ENCODE measurements at places on chromosomes 12 and 14. TPM values are rescaled to one million over a fixed set of nuclear protein-coding genes. Genes with fewer than 3 reads are reported as not detected.

GRCh38 chr12:70398862-70399261, 32.8 kb downstream of the KCNMB4 start:
- no peak for DNase-seq

- DNase-seq = no peak
These were observed 225.4 kb downstream of the BTG1 start for GRCh38 chr12:91920276-91920675.

GRCh38 chr12:57545809-57546437, 1.1 kb downstream of the DCTN2 start:
- no peak for DNase-seq

GRCh38 chr12:66884091-66884490, 205.2 kb upstream of the GRIP1 start:
- DNase-seq = no peak

Gene TAS2R14
- total RNA-seq = 3.3 TPM

DNA sequence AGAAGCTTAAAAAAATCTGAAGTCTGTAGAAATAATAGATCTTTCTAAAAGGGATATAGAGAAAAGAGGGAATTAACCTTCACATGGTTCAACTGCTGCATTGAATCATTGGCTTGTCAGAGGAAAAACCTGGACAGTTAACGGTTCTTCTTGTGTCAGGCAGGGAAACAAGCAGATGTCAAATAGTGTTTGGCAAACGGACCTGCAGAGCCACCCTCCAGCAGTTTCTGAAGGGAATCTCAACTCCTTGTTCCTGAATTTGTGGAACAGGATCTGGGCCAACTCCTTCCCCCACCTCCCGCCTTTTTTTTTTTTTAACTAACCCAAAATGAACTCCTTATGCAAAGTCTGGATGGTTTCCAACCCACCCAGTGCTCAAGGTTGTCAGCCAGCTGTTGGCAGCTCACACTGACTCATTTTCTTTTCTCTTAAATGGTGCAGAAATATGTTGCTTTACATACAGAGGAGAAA, 187.3 kb downstream of the CAND1 start:
- peak; percentile 83 for DNase-seq

DNA sequence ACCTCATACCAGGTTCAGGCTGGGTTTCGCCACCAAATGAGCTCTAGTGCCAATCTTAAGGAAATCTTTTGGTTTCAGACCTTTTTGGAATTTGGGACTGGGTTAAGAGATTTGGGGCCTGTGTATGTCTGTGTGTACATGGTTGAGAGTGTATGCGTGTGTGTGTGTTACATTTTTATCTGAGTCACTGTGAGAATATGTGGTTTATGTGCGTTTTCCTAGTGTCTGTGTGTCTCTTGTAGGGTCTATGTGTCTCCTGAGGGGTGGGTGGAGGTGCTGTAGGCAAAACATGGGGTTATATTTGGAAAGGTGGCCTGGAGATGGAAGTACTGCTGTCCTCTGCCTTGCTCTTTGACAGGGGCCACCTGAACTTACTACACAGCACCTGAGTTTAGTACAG, 17.9 kb downstream of the C12orf43 start:
- no peak for DNase-seq

GRCh38 chr12:75714462-75715322, 203.3 kb upstream of the KRR1 start:
- DNase-seq = no peak

- DNase-seq = peak; percentile 27
These were observed 257.7 kb downstream of the NAV3 start for GRCh38 chr12:78088391-78088832.

All from H4 (cell line).